ENCODE measurements at places on chromosomes 6 and 20.

- DNase-seq: no peak
Observed at GRCh38 chr6:551405-551804, 105.5 kb downstream of the HUS1B start.

DNA sequence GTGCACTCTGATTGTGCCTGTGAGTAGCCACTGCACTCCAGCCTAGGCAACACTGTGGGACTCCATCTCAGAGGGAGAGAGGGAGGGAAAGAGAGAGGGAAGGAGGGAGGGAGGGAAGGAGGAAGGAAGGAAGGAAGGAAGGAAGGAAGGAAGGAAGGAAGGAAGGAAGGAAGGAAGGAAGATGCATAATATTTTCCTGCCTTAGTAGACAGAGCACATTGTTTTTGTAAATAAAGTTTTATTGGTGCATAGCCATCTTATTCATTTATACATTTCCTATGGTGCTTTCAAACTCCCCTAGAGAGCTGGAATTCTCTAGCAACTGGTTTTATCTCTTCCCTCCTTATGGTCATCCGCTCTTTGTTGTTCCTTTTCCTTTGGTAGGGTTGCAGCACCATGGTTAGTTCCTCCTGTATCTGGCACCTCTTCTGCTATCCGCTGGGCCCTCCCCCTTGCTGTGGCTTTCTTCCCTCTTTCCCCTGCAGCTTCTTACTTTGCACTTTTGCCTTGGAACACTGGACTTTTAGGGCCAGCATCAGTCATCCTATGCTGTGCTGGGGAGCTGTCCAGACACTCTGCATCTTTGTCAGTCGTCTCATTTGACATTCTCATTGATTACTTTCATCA lies 20.2 kb downstream of the GPR6 start:
- no peak for DNase-seq

- no peak for DNase-seq
Observed at GRCh38 chr6:49550492-49551077, at the start of gene C6orf141. C6orf141 (plus strand) TSS chr6:49550668; CDS start chr6:49550793, 125 bp downstream.

GRCh38 chr6:84150705-84151104 lies 76.7 kb downstream of the CEP162 start:
- no peak for DNase-seq

GRCh38 chr6:51273228-51273961 lies 454.7 kb downstream of the TFAP2B start:
- no peak for DNase-seq

GRCh38 chr6:112781241-112781640 lies 434.1 kb downstream of the RFPL4B start:
- no peak for DNase-seq

DNA sequence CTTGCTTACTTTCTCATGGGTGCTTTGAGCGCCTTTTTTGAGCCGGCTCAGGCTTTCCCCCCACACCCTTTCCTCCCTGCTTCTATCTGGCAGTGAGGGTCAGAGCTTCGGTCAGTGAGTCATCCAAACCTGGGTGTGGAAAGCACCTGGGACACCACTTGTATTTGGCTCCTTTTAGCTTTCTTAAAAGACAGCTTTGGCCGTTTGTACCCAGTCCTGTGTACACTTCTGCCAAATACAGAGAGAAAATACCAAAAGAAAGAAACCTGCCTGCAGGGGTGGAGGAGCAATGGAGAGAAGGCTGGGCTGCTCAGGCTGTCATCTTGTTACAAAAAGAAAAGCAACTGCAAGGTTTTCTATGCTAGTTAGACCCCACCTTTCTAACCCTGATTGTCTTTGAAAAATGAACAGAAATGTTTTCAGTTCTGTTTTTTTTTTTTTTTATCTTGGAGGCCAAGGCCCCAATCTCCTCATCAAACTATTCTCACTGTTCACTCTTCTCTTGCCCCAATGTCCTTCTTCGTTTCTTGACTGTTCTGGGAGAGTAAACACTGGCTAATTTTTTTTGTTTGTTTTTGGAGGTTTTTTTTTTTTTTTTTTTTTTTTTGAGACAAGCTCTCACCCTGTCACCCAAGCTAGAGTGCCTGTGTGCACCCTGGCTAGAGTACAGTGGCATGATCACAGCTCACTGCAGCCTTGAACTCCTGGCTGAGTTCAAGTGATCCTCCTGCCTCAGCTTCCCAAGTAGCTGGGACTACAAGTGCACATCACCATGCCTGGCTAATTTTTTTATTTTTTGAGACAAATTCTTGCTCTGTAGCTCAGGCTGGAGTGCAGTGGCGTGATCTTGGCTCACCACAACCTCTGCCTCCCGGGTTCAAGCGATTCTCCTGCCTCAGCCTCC lies 76.4 kb downstream of the SSR1 start:
- DNase-seq: no peak

DNA sequence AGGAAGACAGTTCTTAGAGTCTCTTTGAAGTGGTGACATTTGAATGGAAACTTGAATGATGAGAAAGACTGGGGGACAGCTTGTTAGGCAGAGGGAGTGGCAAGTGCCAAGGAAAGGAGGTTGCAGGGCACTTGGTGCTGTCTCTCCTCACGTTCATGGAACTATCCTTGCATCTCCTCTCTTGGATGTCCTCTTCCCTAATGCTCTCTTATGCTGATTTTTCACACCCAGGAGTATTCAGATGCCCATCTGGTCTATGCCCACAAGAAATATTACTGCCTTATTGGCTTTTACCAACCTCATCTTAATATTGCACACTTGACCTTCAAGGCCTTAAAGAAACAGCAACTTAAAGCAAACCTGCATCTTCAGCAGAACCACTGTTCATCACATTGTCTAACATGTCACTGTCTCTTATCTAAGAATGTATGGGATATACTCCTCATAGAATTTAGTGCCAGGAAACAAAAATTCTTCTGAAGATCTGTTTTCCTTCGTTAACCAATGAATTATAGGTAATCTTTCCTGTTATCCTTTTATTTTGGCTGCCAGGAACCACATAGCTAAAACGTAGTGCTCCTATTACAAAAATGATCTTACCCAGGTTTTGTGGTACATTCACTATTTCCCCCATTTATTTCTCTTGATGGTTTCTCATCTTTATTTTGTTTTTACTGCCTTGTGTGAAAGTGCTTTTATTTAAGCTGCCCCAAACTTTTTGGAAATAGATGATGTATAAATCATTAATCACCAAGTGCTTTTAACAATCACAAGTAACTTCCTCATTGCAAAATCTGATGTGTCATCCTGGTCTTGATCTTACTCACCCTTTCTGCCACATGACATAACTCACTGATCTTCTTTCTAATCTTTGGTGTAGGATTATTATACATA lies 12.8 kb downstream of the RGS17 start:
- no peak for DNase-seq

DNA sequence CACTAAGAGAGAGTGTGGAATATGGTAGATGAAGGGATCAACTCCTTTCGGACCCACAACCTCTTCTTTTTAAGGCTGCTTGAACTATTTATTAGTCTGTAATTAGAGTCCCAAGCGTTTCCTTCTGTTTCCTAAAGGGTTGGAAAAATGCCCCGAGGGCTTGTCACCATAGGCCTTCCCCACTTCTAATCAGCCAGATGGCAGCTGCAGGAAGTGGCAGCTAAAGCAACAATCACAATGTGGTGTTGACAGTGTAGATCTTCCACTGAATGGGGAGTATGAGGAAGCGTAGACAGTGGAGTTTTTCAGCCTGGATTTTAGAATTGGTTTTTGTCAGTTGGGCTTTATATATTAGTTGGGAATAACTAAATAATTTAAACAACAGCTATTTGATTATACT lies 40.6 kb downstream of the SLC35D3 start:
- no peak for DNase-seq

- no peak for DNase-seq
Observed at GRCh38 chr6:145032562-145033145, 702.7 kb downstream of the EPM2A start.

DNA sequence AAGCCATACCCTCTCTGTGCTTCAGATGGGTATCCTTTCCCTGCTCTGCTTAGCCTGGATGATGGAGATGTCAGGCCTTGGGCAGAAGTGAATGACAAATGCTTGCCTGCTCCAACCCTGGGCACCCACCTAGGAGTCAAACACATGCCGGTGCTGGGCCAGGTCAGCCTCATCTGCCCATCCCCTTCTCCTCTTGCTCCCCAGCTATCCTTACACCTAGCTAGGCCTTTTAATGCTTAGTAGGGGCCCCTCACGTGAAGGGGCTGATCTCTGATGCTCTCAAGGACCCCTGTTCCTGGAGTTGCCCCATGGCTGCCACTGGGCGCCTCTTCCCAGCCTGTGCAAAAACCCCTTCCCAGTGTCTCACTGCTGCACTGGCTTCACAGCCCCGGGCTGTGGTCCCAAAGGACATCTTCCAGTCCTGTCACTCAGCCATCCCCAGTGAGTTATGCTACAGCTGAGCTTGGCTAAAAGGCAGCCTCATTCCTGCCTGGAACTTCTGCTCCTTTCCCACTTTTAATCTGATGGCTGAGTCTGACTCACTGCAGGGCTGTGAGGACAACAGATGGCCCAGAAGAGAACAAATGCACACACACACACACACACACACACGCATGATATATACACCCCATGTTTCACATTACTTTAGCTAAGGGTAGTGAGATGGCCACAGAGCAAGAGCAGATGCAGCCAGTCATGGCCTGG lies 12.8 kb upstream of the SDCBP2 start:
- DNase-seq: no peak

DNA sequence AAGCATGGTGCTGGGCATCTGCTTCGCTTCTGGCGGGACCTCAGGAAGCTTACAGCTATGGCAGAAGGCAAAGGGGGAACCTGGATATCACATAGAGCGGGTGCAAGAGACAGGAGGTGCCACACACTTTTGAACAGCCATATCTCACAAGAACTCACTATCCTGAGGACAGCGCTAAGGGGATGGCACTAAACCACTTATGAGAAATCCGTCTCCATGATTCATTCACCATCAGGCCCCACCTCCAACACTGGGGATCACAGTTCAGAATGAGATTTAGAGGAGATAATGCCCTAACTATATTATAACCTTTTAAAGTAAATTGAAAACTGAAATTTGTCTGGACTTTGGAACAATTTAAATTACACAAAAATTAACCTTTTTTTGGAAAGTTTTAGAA lies 37.8 kb upstream of the SUMO4 start:
- no peak for DNase-seq

GRCh38 chr6:13677878-13678254 lies 33.8 kb downstream of the RANBP9 start:
- no peak for DNase-seq

DNA sequence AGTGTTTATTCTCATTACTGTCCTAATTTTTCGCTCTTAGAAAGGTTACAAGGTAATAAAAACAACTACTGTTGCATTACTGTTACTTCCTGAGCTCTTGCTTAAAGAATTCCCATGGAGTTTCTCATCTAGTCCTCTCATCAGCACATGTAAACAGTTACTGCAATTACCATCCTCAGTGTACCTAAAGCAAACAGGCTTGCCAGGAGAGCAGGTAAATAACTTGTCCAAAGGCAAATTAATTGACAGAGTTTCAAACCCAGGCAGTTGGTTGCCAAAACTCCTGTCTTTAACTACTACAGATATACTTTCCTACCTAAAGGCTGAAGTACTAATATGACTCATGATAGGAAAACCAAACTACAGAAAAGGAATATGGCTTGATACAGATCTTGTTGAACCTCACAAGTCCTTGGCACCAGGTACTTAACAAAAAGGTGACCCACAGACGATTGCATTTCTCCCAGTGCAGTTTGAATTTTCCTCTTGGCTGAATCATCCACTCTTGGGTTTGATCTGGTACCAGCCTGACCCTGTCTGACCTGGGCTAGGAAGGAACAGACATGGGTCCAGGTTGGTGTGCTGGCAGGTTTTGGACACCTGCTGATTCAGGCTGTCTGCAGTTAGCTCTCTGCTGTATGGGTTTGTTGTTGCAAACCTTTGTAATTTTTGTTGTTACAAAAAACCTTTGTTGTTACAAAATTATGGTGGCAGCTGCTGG lies 153.0 kb downstream of the CFAP61 start:
- no peak for DNase-seq

DNA sequence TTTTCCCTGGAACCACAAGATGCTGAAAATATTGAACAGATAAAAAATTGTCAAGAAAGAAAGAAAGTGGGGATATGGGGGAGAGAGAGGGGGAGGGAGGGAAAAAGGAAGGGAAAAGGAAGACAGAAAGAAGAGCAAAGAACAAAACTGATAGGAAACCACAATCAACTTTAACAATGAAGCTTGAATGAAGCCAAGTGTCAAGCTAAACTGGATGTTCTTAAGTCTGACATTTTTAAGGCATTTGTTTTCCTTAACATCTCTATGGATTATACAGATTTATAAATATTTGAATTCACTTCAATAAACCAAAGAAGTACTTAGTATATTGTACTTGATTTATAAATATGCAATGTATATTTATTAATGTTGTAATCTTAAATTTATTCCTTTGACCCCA lies 197.6 kb upstream of the SMLR1 start:
- DNase-seq: no peak

GRCh38 chr6:51854876-51855275 lies 232.5 kb downstream of the PKHD1 start:
- no peak for DNase-seq

- DNase-seq: no peak
Observed at GRCh38 chr6:45963896-45964295, 51.8 kb downstream of the CLIC5 start.
